ENCODE measurements at places on chromosomes 1 and 21.

- DNase-seq, result no peak
Measured at GRCh38 chr1:226717256-226717909, 21.7 kb downstream of the ITPKB start.

- DNase-seq, result no peak
Measured at GRCh38 chr1:230469271-230469670, 43.1 kb upstream of the PGBD5 start.

DNA sequence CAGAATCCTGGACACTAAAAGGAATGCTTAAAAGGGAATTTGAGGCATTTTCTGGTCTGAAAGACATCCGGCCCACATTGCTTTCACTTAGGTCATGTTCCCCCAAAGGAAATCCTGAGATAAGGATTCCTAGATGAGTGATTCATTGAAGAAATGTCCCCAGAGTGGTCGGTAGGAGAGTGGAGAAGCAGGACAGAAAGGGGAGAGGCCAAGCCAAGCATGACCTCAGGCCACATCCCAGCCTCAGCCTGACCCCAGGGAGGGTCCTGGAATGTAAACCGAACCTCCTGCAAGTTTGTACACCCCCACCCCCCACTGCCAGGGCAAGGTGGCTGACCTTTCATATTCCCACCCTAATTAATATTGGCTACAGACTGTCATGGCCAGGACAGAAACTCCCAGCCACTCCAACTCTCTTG is 16.6 kb downstream of the HIVEP3 start:
- DNase-seq, result no peak

- DNase-seq, result no peak
Measured at GRCh38 chr1:182599339-182599738, 4.8 kb downstream of the RGS16 start.

DNA sequence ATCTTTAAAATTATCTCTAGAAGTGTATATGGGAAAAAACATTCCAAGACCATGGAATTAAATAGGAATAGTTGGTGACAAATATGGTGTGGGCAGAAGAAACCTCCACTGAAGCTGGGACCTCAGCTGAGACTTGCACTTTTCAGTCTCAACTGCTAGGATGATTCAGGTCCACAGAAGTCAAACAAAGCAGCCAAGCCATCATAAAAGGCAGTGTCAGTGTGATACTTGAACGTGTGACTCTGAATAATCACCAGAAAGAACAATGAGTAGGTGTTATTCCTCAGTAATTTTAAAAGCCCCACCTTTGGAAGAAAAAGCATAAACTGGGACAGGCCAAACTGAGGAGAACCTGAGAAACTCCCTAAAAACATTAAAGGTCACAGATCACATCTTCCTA is 90.7 kb downstream of the ZNF281 start:
- no peak for DNase-seq

DNA sequence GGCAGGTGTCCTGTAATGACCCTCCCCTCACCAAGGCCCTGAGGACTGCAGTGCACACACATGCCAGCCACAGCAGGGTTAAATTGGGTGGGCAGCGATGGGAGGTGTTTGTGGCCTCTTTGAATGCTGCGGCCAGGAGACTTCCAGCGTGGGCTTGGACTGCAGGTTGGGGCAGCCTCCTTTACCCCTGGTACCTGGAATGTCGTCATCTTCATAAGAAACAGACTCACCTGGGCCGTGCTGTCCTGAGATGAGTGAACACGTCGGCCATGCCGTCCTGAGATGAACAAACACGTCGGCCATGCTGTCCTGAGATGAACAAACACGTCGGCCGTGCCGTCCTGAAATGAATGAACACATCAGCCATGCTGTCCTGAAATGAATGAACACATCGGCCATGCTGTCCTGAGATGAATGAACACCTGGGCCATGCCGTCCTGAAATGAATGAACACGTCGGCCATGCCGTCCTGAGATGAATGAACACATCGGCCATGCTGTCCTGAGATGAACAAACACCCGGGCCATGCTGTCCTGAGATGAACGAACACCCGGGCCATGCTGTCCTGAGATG is 50.1 kb upstream of the COL6A1 start:
- no peak for DNase-seq

DNA sequence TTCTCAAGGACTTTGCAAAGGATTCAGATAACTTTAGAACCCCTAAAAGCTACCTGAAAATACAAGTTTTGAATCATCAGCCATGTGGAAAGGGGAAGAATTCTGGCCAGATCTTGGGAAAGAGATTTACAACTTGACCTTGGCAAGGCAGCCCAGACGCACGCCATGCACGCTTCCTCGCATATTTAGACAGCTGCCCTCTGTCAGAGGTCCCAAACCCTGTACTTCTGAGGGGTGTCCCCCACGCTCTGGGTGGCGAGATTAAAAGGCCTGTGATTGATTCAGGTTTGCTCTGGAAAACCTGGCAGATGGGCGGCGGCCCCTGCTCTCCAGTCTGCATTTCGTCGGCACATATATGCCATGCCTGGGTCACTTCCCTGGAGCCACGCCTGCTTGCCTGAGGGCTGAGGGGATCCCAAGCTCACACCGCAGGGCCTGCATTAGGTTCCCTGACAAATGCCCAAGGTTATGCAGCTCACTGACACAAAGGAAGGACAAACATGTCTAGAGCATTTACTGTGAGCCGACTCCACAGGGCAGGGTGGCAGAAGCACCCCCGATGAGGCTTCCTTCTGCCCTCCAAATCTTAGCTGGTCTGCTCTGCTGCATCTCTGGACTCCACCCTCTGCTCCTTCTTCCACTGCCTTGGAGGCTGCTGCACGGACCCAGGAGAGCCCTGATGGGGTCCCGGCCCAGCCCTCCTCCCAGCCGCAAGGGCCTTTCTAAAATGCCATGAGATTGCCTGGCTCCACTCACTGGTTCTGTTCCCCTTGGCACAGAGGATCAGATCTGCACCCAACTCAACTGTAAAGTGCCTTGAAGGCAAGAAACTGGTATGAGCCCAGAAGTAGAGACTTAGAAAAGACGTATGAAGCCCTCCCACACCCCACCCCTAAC is 103.9 kb downstream of the BCAR3 start:
- DNase-seq, result no peak

GRCh38 chr1:24266398-24266941 is 52.7 kb upstream of the GRHL3 start:
- DNase-seq, result no peak

DNA sequence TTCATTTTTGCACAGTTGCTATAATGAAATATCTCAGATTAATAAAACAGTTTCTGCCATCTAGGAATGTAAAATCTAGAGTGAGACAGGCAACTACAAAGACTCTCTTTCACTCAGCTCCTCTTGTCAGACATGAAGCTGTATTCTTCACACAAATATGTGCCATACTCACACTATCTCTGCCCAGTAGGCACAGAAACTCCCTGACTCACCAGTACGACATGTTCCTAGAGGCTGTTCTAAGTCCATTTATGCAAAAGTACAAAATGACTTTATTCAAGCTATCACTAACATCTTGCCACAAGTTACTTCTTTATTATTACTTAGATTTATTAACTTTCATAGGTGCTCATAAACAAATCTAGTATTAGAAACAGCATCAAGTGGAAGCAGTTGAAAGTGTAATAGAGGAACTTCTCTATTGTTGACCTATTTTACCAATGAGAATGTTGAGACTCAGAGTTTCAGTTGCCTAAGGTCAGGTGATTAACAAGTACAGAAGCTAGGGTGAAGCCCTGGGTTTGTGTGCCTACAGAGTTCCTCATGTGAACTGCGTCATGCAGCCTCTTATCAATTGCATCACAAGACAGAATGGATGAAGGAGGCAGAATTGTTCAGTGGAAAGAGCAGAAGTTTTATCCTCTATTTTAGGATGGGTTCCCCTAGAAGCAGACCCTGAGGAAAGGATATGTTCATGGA is 98.9 kb downstream of the RGS2 start:
- no peak for DNase-seq

DNA sequence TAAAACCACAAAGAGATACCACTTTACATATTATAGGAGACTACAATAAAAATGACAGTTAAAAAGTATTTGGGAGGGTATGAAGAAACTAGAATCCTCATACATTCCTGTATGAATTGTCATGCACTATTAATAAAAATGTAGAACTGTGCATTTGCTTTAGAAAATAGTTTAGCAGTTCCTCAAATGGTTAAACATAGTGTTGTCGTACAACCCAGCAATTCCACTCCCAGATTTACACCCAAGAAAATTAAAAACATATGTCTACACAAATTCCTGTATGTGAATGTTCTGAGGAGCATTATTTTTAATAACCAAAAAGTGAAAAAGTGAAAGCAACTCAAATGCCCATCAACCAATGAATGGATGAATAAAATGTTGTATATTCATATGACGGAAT is 23.1 kb upstream of the PDE4B start:
- DNase-seq, result no peak

- DNase-seq, result no peak
Measured at GRCh38 chr1:29708796-29709703, 472.7 kb downstream of the PTPRU start.

DNA sequence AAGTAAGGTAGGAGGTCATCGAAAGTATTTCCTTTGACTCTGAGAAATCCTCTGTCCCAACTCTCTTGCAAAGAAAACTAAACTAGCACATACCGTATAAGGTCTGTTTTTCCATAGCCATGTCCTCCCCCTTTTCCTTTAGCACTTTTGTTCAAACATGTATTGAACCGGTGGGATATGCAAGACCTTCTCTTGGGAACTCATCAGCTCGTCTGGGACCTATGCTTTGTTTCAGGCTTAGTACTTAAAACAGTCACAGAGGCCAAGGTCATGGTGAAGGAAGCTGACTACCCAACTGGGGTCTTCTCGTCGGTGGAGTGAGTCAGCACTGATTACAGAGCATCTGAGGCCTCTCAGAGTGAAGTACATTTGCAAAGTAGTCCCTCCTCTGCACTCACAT is 185.0 kb downstream of the ZBTB18 start:
- no peak for DNase-seq

- no peak for DNase-seq
Measured at GRCh38 chr1:244350027-244350426, 101.7 kb downstream of the ADSS2 start.

GRCh38 chr21:17498586-17498985 is 14.3 kb upstream of the CXADR start:
- DNase-seq, result no peak

DNA sequence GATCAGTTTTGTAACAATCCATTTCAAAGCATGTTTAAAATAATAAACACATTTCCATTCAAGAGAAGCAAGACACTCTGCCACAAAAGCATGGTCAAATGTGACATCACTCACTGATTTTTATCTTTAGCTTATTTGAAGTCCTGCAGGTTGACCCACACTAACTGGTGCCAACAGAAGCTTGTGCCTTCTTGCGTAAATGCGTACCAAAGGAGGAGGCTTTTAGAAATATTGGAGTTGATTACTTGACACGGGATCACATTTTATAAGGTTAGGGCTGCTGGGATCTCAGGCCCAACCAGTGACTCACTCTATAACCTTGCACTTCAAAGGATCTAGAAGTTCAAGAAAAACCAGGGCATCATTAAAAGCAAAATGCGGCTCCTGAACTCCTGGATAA is 203.6 kb downstream of the PCP4 start:
- DNase-seq, result no peak

DNA sequence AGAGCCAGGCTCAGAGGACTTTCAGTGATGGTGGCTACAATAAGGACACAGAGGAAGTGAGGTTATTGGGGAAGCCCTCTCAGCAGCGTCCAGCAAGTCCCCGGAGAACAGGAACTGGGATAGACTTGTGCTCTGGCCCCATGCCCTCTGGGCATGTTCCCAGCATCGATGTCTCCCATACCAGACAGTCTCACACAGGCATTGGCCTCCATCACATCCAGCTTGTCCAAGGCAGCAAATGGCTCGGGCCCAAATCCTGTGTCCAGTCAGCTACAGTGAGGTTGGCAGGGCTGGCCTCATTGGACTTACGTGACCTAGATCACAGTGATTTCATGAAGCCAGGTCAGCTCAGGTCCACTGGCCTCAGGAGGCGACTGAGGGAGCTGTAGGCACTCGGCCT is 19.6 kb upstream of the TMEM54 start:
- no peak for DNase-seq

GRCh38 chr1:96967311-96967710 is 245.7 kb downstream of the PTBP2 start:
- no peak for DNase-seq

All from NCI-H774 (cell line).